ENCODE measurements at places on chromosomes 7 and 10.

- DNase-seq: no peak
Observed at GRCh38 chr10:26711324-26711723, 13.8 kb downstream of the PDSS1 start.

DNA sequence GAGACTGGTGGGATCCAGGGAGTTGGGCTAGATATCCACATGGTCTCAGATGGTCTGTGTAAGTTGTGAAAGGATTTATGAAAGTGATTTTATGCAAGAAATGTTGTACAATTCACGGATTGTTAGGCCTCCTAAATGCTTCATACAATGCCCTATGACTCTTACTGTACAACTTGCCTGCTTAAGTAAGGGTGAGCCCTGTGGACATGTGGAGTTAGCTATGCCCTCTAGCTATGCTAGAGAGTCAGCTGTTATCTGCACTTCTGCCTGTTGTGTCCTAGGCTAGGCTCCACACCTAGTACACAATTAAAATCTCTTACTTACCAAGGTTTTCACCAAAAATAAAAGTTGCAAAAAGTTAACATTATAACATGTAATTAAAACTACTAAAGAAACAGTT lies 1.7 kb upstream of the CFAP43 start:
- DNase-seq: no peak

DNA sequence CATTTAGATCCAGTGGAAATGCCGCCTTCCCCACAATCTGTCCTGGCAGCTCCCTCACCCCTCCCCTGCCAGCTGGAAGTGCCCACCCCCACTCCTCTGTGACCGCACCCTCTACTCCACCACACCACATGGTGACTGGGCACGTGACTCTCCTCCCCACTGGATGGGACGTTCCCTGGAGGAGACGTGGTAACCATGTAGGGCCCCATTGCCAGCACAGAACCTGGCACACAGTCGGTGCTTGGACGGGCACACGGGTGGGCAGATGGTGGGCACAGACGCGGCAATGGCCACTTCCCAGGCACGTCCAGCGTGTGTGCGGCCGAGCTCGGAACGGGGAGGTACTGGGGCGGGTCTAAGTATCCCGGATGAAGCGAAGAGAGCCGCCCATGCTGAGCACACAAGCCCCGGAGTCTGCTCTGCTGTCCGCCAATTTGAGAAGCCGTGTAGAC lies 245.6 kb downstream of the MAD1L1 start:
- no peak for DNase-seq

DNA sequence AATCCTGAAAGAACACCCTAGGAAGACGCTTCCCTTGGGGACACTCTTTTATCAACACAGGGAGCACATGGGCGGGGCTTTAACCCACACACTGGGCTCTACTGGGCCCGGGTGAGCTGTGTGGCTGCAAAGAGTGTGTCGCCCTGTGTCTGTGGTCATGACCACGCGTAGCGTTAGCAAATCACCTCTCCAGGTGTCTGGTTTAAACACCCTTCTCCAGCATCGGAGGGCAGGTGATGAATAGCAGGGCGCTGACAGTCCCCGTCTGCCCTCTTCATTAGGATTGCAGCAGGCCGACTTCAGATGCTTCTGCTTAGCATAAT lies 127.7 kb downstream of the ADARB2 start:
- no peak for DNase-seq

- no peak for DNase-seq
Observed at GRCh38 chr7:95578299-95578855, 17.9 kb downstream of the PDK4 start.

DNA sequence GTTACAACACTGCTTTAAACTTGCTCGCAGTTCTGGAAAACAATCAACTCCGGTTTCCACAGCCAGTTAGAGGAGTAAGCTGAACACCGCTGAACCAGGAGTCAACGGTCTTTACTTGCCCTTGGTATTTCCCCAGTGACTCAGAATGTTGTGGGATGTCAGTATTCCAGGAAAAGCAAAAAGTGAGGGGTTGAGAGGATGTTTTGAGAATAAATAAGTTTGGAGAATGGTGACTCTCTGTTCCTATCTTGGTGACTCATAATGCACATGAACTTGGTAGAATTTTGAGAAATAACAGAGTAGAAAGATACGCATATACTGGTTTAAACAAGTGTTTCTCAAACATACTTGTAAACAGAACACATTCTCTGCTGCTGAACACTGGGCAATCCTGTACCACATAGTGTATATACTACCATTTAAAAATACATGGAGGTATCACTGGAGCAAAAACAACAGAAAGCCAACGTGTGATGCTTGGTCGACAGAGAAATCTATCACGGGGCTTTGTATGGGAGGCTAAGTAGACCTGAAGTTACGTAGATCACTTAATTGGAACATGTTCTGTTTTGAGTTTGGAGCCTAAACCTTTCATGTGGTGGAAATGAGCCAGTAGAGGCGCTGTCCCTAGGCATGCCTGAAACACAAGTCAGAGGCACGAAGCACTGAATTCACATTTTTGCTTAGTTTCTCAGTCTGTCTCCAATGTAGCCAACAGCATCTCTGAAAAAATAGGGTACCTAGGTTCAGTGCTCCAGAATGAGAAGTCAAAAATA lies 534.3 kb downstream of the PARD3 start:
- DNase-seq: peak; percentile 95

DNA sequence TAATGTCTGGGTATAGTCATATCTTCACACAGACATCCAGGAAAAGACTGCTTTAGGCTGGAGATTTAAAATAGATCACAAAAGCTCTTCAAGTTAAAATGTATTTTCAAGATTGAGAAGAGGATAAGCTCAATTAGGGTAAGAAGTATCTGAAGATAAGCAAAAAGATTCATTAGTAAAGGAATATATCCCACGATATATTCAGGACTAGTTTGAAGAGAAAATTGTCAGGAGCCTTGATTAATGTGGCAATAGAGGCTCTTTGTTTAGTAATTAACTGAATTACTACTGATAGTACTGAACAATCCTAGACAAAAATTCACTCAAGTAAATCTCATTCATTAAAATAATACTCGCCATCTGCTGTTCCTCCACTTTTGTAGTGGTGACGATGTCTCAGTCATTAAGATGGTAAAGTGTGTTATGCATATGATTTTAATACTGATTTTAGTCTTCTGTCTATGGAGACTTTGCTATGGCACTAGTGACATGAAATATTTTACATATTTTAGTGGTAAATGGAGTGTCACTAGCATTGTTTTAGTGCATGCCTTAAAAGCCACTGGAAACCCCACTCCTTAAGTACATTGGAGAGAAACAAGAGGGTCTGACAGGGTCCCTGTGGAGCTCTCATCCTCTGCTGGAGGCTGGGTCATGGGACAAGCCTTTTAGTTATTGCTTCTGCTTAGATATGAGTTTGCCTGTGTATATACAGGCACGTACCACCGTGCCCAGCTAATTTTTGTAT lies 32.8 kb downstream of the INPP5F start:
- DNase-seq: no peak

- DNase-seq: no peak
Observed at GRCh38 chr10:2772816-2773631, 294.3 kb upstream of the PFKP start.

DNA sequence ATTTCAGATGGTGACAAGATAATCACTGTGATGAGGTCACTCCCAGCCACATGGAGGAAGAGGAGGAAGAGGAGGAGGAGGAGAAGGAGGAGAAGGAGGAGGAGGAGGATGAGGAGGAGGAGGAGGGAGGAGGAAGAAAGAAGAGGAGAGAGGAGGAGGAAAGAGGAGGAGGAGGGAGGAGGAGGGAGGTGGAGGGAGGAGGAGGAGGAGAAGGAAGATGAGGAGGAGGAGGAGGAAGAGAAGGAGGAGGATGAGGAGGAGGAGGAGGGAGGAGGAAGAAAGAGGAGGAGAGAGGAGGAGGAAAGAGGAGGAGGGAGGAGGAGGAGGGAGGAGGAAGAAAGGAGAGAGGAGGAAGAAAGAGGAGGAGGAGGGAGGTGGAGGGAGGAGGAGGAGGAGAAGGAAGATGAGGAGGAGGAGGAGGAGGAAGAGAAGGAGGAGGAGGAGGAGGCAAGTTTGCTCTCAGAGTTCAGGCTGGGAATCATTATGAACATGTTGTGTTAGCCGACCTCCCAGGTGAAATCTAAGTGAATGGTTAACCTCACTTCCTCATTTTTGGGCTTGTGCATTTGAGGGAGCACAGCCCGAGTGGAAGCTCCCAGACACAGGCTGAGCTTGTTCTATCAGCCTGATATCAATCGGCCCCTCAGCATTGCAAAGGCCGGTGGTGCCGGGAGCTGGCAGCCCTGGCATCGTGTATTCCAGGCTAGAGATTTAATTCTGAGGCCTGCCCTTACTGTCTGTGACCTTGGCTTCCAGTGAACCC lies 236.2 kb upstream of the PITRM1 start:
- DNase-seq: no peak

DNA sequence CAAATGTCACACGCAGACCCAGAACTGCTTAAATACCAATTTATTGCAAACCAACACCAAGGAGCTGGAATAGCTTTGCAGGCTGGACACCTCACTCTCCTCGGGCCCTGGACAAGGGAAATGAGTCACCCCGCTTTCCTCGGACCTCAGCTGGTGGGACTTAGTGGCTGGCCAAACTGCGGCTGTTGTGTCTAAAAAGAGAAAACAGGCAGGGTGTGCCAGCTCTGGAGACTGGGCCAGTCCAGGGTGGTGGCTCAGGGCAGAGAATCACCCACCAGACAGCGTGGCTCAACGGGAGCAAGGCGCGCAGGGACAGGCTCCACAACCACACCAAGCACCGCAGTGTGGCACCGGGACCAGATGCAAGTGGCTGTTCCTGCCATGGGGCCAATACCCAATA lies 58.2 kb upstream of the CAMK2B start:
- peak; percentile 92 for DNase-seq

- peak; percentile 40 for DNase-seq
Observed at GRCh38 chr7:111953611-111954010, 252.6 kb downstream of the DOCK4 start.

- DNase-seq: no peak
Observed at GRCh38 chr7:20816372-20816959, 29.8 kb upstream of the SP8 start.

GRCh38 chr7:2173189-2173827 lies 59.4 kb downstream of the MAD1L1 start:
- DNase-seq: no peak

GRCh38 chr10:99742254-99742653 lies 10.2 kb downstream of the CUTC start:
- peak; percentile 59 for DNase-seq

DNA sequence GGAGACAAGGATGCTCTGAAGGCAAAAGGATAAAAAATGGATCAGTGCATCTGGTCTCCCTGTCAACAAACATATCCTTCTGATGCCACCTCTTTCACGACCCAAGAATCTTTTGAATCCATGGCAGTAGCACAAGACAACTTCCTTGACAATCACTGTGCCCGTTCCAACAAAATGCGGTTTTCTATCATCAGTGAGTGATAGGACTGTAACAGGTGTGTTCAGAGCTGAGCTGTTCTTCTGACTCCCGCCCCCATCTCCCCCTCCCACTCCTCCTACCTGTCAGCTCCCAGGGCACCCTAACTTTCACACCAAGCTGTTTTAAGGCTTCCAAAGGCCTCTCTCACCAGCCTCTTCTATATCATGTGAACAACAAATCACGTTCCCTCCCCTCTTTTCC lies 74.8 kb downstream of the PARD3 start:
- no peak for DNase-seq

GRCh38 chr10:132322586-132323048 lies 9.4 kb upstream of the LRRC27 start:
- peak; percentile 64 for DNase-seq

GRCh38 chr7:34904987-34905386 lies 132.3 kb downstream of the DPY19L1 start:
- DNase-seq: no peak

DNA sequence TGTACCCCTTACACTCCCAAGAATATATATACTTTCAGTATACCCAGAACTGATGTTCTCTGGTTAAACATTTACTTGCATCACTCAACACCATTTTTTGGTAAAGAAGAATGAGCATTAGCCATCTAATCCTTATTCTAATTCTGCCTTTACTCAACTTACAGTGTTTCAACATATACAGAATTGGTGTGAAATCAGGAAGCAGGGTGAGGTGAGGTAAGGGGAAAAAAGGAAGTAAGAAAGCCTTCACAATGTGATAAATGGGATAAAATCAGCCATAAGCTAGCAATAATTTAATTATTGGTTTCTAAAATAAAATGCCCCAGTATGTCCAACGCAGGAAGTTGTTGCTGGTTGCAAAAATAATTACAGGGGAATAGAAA lies 605.4 kb downstream of the KCNMA1 start:
- no peak for DNase-seq

DNA sequence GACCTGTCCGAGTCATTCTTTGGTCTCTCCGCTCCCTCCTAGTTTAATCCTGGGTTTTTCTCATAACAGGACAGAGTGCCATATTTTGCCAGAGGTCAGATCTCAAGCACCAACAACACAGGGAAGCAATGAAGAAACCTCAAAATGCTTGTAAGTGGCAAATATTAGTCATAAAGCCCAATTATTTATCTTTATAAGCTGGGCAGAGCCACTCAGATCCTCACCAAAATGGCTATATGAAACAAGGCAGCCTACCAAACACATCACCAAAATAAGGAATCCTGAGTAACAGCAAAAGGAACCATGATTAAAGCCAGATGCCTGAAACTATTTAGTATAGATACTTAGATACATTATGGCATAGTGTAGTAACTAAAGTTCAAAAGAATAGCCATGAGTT lies 4.7 kb downstream of the ECD start:
- peak; percentile 83 for DNase-seq

DNA sequence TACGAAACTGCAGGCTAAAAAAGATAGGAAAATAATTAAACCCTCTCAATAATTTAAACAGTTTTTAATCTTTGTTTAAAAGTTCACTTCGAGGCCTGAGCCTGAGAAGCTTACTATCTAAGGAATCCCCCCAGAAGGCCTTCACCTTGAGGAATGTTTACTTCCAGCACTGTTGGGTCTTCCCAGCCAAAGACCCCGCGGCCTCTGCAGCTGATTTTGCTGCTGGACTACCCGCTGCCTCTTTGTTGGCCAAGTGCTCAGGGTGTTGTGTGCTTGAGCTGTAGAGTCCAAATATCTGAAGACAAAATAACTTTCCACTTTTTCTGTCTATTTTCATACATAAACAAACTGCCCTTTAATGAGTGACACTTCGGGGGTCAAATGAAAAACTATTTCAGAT lies 292.7 kb downstream of the GLRX3 start:
- no peak for DNase-seq

DNA sequence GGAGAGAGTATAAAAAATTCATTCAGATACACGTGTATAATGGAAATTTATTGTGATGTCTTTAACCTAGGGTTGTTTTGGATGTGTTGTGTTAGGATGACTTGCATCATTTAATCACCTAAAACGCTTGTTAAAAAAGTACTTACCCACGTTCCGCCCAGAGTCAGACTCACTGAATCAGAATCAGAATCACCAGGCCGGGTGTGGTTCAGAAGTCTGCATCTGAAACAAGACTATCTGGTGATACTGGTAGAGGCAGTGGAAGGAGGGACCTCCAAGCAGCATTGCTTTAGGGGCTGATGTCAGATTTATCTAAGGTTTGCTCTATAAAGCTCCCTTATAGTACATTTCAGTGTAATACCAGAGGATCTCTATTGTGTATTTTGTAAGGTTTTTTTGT lies 20.5 kb upstream of the PLXDC2 start:
- no peak for DNase-seq

- DNase-seq: no peak
Observed at GRCh38 chr10:63304146-63304545, 161.6 kb downstream of the JMJD1C start.

- DNase-seq: no peak
Observed at GRCh38 chr10:125102821-125103220, 57.5 kb downstream of the CTBP2 start.

All from GM23248 (cell line).